ENCODE measurements at places on chromosomes 5 and 9.
A peak's percentile ranks its signal among the peaks of the same experiment; 100 is the strongest.

- no peak for DNase-seq
These were observed 155.4 kb downstream of the RGS3 start for GRCh38 chr9:113618836-113619490.

DNA sequence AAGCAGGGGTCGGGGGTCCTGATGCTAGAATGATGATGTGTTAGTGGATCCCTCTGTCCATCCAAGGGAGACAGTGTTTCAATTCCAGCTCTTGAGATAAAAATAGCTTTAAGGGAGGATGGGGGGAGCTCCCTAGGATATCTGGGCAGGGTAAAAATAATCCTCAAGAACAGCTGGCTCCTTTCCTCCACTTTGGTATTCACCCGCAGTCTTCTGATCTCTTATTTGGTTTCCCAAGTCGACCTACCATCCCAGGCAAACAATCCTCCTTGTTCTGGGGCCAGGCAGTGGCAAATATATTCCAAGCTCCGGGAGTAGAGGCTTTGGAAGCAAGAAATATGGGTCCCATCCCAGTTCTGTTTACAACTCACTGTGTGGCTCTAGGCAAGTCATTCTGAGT is 14.5 kb upstream of the COL27A1 start:
- DNase-seq, result no peak

- DNase-seq, result no peak
These were observed 136.8 kb upstream of the LPCAT1 start for GRCh38 chr5:1660511-1660910.

GRCh38 chr9:131015876-131016397 is 7.0 kb downstream of the LAMC3 start:
- no peak for DNase-seq

GRCh38 chr9:10331157-10331556 is 281.6 kb downstream of the PTPRD start:
- DNase-seq, result no peak

DNA sequence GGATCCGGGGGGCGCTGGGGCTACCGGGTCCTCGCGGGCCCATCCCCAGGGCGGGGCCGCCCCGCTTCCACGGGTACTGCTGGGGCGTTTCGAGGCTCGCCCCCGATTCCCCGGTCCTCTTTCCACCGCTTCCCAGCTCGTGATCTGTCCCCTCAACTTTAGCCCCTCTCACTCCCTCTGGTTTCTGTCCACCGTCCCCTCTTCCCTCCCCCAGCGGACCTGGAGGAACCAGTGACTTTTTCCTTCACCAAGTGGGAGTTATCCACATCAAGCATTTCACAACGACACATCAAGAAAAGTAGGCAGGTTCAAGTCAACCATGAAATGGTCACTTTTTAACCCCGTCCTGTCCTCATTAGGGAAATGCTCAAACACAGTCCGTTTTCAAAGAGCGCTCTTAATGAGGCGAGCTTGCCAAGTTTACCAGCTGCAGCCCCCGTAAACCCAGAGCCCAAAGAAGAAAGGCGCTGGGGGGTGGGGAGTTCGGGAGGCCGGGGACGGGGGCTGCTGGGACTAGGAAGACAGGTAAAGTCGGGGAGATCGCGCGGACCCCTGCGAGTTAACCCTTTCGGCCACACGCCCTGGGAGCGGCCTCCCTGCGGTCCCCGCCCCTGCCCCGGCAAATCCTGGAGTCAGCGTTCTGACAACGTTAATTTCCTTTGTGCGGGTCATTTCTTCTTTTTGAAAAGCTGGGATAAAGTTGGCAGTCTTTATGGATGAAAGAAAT is 2.1 kb upstream of the NFIB start:
- DNase-seq, result no peak

GRCh38 chr9:10172476-10172875 is 440.3 kb downstream of the PTPRD start:
- no peak for DNase-seq

- DNase-seq, result no peak
These were observed 2.7 kb downstream of the FOXB2 start for GRCh38 chr9:77021922-77022782.

- peak; percentile 83 for DNase-seq
These were observed 835 bp downstream of the MCIDAS start for GRCh38 chr5:55226027-55226933.

DNA sequence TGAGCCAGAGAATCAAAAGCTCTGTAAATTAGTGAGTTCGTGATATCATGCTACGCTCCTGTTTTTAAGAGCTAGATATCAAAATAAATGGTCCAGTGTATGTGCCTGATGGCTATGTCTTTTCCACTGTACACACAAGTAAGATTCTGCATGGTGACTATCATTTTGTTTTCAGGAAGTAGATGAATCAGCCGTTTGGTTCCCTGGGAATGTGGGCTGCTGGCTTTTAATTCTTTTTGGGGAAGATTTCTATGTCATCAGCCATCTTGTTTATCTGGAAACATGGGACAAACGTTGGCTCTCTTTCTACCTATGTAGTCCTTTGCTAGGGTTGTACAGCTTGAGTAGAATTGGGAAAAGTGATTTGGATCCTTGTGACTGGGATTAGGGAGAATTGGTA is 126.7 kb downstream of the GRIA1 start:
- DNase-seq, result no peak

DNA sequence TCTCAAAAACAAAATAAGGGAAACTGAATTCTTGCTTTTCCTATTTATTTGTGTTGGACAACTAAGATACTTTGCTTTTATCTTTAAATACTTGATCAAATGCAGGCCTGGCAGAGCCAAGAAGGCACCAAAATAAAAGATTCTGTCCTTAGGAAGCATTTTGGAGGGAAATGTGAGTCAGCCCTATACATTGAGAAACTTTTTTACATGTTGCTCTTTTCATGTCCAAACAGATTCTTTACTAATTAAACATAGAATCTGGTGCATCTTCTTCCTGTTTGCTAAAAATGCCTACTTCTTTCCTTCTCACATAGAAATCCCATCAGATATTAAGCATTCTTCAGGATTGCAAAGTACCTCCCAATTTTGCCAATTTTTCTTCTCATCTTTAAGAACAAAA is 1160.4 kb downstream of the EFNA5 start:
- no peak for DNase-seq

DNA sequence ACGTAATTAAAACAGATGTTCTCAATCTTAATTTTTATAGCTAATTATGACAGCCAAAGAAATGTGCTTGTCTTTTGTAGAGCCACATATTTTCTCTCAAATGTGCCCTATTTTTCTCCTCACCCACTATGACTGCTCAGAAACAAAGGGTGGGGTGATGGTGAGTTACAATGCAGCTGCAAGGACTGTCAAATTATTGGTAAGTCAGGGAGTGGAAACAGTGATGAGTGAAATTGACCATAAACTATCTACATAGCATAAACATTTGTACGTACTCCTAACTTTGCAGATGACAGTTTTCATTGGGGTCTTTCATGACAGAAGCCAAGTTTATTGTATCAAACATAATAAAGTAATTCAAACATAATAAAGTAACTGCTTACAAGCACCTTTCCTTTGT is 215.9 kb downstream of the MCTP1 start:
- DNase-seq, result no peak

- DNase-seq, result peak; percentile 46
These were observed 373.6 kb downstream of the ADGRV1 start for GRCh38 chr5:90932052-90932699.

DNA sequence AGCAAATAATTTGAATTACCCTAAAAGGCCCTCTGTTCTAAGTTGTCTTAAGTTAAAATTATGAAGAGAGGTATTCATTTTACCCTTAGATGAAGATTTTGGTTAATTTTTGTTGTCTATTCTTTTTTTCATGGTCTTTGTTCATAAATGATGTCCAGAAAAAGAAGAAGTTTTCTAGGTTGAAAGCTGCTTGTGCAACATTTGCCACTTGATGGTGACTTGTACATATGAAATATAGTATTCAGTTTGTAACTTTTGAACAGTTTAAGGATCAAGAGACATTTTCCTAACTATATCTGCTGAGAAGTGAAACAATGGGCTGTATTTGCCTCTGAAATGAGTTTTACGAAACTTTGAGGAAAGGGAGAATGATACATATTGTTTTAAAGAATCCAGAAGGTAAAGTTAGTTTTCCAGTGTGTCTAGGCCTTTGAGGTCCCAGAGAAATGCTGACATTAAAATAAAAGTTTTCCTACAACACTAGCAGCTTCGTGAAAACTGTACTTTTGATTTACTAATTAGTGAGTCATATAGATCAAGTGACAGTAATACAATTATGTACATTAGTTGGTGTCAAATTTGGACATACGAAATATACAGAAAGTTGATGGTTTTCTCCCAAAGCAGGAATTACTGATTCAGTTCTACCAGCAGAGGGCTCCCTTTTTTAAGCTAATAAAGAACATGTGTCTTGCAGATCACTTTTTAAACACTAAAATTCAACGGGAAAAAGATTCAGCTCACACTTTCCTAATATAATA is 70.5 kb downstream of the PIK3R1 start:
- DNase-seq, result peak; percentile 73

GRCh38 chr9:113853333-113853732 is 22.8 kb upstream of the ZNF618 start:
- DNase-seq, result peak; percentile 24

DNA sequence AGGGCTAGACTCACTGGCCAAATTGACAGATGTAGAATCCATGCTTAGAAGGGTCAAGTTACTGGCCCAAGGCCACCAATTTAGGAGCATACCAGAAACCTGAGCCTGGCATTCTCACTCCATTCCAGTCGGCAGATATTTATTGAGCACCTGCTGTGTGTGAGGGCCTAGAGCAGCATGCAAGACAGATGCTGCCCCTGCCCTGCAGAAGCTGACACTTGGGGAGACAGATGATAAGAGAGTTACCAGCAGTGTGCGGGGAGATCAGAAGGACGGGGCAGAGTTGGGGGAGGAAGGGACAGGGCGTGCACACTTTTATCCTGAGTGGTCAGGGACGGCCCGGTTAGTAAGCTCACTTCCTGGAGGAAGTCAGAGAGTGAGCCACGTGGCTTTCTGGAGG is 111.5 kb upstream of the RAPGEF1 start:
- no peak for DNase-seq

DNA sequence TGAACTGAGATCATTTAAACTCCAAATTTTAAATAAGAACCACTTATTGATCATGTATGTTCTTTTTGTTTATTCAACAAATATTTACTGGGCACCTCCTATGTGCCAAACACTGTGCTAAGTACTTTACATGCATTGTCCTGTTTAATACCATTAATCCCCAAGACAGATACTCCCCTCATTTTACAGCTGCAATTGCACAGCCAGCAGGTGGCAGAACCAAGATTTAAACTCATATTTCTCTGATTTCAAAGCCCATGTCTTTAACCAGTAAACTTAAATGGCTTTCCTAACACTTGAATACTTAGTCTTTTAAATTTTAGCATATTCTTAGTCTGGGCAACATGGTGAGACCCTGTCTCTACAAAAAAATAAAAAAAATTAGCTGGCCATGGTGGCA is 43.4 kb upstream of the KIAA1958 start:
- peak; percentile 10 for DNase-seq

DNA sequence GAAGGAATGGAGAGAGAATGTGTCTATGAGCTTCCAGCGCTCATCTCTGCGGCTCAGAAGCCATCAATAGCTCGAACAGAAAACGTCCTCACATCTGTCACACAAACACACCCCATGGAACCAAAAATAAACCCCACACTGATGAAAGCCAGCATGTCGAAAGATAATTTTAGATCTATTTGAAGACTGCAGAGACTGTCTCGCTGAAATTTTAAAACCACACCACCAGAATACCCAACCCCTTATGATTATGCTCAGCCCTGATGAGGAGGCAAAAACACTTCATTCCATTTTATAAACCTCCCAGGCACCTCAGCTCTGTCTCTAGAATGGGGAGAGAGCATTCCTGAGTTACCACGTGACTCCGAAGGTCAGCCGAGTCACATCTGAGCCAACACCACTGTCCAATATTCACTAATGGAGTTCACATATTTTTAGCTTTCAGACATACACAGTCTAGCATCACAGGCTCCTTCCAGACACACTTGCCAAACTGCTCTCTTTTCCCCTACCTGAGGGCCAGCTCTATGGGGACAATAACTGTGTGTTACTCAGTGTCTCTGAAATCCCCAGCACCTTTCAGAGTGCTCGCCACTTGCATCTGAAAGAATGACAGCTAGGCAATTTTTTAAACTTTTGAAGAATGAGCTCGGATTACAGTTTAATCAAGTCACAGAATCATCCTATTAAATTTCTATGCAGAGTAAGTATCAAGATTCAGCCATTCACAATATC is 63.2 kb downstream of the SERINC5 start:
- no peak for DNase-seq

GRCh38 chr9:133854765-133855164 is 116.6 kb upstream of the SARDH start:
- no peak for DNase-seq

DNA sequence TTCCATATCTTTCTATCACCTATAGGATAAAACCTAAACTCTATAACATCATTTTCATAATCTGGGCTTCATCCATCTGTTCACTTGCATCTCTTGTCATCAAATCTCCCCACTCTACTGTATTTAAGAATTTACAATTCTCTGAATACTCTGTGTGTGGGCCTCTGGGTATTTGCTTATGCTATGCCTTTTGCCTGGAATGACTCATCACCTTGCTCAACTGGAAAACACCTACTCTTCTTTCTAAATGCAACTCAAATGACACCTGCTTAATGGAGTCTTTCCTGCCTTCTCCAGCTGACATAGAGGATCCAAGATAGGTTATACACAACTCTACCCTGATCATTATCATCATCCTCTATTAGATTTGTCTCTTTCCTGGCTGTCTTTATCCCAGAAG is 421.7 kb downstream of the SPATA31D1 start:
- peak; percentile 26 for DNase-seq

DNA sequence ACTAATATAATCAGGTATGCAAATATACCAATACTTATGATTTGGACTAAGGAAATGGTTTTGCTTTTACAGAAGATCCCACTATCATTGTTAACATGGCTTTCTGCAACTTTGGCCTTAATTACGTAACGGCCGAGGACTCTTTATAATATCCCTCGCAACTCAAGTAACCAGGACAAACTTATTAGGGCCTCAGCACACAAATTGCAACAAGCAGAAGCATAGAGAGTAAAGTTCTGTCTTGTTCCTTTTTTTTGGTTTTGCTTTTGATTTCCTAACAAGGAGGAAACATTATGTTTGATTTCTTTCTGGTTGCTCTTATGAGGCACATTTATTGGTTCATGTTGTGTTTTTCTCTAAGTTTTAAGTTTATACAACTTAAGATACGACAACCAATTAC is 60.4 kb downstream of the RORB start:
- DNase-seq, result no peak

- no peak for DNase-seq
These were observed 334.4 kb upstream of the ACTBL2 start for GRCh38 chr5:57817001-57817453.

DNA sequence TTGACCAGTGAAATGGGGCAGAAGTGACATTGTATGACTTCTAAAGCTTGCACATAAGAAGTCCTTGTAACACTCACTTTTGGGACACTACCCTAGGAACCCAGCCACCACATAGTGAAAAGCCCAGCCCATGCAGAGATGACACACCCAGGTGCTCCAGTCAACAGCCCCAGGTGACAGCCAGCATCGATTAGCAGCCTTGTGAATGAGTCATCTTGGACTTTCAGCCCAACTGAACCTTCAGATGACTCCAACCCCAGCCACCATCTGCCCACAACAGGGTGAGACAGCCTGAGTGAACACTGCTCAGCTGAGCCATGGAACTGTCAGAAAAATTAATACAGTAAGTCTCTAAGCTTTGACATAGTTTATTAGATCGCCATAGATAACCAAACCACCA is 458.6 kb downstream of the ZSWIM6 start:
- peak; percentile 46 for DNase-seq
